ENCODE measurements at places on chromosomes 4 and X.

GRCh38 chrX:97995834-97996233 lies 1112.1 kb downstream of the RPA4 start:
- no peak for DNase-seq

GRCh38 chr4:105594099-105595010 lies 41.9 kb downstream of the ARHGEF38 start:
- DNase-seq: no peak

DNA sequence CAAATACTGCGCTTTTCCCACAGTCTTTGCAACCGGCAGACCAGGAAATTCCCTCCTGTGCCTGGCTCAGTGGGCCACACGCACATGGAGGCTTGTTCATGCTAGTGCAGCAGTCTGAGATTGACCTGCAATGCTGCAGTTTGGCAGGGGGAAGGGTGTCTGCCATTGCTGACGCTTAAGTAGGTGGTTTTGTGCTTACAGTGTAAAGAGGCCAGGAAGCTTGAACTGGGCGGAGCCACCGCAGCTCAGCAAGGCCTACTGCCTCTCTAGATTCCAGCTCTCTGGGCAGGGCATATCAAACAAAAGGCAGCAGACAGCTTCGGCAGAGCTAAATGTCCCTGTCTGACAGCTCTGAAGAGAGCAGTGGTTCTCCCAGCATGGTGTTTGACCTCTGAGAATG lies 390.5 kb upstream of the TECRL start:
- no peak for DNase-seq

- DNase-seq: no peak
These were observed 24.2 kb downstream of the SULT1E1 start for GRCh38 chr4:69835766-69836165.

- DNase-seq: no peak
These were observed 204.7 kb downstream of the CBR4 start for GRCh38 chr4:168805341-168805740.

DNA sequence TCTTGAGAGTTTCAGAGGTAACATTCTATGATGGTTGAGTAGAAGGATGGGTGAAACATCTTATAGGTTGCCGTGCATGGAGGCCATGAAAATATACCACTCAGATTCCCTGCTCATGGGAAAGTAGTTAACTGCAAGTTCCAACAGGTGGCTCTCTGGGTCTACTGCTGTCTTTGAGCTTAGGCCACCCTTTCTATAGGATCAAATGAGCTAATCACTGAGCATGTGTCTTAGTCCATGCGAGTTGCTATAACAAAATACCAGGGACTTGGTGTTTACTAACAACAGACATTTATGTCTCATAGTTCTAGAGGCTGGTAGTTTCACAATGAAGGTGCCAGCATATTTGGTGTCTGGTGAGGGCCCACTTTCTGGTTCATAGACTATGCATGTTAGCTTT lies 144.8 kb upstream of the UNC5C start:
- no peak for DNase-seq

DNA sequence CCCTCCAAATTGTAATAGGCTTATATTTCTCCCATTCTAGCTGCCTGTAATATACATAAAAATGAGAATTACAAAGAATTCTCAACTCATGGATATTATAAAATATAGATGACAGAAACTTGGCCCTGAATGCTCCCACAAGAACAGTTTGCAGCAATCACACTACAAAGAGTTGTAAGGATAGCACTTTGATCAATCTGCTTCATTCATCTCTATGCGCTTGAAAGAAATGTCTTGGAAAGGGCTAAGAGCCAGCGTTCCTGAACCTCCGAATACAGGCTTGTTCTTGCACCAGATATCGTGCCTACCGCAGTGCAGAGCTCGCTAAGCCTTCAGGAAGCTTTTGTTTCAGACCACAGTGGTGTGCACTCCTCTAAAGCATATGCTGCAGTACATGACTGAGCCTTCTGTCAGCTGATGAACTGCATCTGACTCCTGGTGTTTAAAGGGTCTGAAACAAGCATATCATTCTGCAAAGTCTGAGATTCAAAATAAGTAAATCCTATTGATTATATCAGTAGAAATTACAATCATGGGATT lies 417.6 kb upstream of the ZFP42 start:
- DNase-seq: no peak

- no peak for DNase-seq
These were observed 5.6 kb downstream of the HAND2 start for GRCh38 chr4:173524218-173525117.
